ENCODE measurements at places on chromosomes 7 and 10.

DNA sequence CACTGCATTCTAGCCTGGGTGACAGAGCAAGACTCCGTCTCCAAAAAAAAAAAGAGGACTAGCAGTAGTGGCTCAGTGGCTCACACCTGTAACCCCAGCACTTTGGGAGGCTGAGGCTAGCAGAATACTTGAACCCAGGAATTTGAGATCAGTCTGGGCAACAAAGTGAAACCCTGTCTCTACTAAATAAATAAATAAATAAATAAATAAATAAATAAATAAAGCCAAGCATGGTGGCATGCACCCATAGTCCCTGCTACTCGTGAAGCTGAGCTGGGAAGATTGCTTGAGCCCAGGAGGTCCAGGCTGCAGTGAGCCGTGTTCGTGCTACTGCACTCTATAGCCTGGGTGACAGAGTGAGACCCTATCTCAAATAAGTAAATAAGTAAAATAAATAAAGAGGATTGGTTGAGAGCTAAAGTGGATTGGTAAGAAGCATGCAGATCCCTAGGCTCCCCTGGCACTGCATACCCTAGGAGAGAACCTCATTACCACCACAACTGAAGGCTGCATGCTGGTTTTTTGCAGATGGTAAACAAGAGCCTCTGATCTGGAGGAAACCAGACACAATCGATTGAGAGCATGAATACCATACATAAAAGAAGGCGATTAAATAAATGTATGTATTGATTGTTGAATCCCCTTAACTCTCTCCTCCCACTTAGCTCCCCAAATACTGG, 163.2 kb downstream of the REEP3 start:
- DNase-seq, result no peak

GRCh38 chr10:132185601-132186487, 904 bp upstream of the DPYSL4 start:
- no peak for DNase-seq

DNA sequence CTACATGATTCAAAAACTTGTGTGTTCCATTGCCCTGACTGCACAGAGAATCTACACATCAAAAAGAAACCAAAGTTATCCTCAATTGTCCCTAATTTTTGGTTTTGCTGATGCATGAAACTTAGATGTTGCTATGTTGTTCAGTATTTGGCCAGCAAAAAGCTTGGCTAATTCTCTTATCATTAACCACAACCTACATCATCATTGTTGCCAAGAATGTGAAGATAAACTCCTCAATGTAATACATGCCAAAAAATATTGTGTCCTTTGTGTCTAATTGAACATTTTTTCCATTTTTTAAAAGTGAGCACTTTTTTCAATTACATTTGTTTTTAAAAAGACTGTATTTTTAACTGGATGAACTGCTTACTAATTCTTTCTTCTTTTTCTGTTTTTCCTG, 268.0 kb upstream of the SEMA3D start:
- DNase-seq, result no peak

DNA sequence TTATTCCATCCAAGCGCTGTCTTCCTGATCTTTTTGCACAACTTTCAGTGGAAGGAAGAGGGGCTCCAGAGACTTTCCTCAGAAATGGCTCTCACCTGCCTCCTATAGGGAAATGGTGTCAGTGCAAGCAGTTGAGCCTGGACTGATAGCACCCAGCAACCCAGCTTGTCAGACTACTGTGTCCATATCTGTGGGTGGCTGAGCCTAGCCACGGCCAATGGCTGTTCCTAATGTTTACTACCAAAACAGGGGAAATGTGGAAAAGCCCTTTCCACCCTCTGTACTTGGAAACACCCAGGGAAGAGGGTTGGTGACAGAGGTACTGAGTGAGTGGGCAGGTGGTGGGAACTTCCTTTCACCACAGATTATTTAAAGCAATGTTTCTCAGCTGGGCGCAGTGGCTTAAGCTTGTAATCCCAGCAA, 4.3 kb upstream of the YKT6 start:
- peak; percentile 81 for DNase-seq

DNA sequence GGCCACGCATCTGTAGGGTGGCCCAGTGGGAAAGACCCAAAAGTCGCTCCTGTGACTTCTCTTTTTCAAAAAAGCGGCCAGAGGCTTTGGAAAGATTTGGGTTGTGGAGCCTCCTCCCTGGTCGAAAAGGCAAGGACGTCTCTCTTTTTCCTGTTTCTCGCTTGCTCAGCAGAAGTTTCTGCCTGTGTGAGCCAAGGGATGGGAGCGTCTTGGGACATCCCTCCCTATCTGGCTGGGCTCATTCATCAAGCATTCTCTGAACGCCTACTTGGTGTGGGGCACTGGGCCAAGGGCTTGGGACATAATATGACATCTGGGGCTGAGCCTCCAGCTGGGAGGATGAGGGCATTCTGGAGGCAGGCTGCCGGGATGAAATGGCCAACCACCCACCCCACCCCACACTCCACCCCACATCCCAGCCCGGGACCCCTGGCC, 120.9 kb downstream of the C10orf105 start:
- DNase-seq, result peak; percentile 7

GRCh38 chr10:131843089-131843595, 57.7 kb upstream of the PPP2R2D start:
- no peak for DNase-seq

DNA sequence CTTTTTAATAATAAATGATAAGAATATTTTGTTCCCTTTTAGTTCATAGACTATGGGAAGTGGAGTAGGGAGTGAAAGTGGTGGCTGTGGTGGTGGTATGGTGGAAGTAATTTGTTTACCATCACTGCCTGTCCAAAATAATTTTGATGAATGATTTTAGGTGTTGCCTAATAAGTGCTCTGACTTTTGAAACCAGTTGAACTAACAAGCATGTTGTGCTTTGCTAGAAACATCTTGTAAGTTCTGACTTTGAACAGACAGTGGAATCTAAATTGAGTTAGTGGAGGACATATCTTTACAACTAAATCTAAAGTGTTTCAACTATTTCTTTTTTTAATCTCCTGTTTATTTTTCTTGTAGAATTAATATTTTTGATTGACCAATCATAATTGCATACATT, 49.7 kb downstream of the ZEB1 start:
- no peak for DNase-seq

DNA sequence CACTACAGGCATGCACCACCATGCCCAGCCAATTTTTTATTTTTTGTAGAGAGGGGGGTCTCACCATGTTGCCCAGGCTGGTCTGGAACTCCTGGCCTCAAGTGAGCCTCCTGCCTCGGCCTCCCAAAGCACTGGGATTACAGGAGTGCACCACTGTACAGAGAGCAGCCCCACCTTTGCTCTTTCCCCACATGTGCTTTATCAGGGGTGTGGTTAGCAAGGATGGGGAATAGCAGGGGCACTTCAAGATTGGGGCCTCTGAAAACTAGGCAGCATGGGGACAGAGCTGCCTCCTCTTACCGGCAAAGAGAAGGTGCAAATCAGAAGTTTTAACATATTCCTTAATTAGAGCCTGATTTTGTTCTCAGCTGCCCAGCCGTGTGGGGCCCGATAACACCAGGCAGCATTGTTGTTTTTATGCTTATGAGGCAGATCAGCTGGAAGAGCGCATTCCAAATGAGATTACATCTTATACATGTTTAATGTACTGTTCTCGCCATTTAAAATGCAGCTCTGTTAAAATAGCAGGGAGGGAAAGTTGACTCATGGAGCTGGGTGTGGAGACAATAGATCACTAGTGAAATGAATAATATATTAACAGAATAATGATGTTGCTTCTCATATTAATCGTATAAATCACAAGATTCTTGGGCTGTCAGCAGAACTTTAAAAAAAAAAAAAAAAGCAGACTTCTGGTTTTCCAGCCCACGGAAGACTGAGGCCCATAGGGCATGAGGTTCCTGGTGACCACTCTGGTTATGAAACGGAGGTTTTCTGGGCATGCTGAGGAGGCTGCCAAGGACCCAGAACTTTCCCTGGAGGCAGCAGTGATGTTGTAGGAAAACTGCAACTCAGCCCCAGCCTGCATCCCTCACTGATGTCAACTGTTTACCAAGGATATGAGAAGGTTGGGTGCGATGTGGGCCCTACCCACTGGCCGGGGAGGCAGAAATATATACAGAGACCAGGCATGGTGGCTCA, 62.5 kb downstream of the TMEM130 start:
- DNase-seq, result no peak

GRCh38 chr7:14628516-14628915, 274.0 kb downstream of the DGKB start:
- no peak for DNase-seq

DNA sequence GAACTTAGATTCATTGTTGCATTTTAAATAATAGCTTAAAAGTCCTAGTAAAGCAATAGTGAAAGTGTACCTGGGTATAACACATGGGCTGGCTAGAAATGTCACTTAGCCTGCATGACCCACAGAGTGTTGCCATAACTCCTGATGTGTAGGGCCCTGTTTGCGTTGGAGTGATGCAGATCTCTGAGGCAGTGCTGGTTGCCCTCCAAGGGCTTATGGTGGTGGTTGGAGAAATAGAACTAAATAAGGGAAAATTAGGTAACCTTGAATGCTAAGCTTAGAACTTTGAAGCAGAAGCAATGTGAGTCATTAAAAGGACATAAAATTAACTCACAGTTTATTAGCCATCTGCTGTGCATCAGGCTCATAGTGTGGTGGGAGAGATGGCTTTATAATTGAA, 105.7 kb downstream of the CCNY start:
- DNase-seq, result peak; percentile 48
